ENCODE measurements at places on chromosomes 16 and 17. TPM values are rescaled to one million over a fixed set of nuclear protein-coding genes. Genes with fewer than 3 reads are reported as not detected.
A peak's percentile ranks its signal among the peaks of the same experiment; 100 is the strongest.

DNA sequence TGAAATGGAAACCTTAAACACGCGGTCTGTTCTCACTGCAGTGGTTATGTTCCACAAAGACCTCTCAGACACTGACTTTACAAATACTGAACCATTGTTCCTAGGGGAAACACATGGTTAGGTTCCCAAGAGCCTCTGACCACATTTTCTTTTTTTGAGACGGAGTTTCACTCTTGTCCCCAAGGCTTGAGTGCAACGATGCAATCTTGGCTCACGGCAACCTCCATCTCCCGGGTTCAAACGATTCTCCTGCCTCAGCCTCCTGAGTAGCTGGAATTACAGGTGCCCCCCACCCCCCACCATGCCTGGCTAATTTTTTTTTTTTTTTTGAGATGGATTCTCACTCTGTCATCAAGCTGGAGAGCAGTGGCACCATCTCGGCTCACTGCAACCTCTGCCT is 179.7 kb downstream of the RBFOX3 start:
- DNase-seq: no peak
- no peaks in the 10 kb centered on the region for H3K27me3 ChIP-seq

DNA sequence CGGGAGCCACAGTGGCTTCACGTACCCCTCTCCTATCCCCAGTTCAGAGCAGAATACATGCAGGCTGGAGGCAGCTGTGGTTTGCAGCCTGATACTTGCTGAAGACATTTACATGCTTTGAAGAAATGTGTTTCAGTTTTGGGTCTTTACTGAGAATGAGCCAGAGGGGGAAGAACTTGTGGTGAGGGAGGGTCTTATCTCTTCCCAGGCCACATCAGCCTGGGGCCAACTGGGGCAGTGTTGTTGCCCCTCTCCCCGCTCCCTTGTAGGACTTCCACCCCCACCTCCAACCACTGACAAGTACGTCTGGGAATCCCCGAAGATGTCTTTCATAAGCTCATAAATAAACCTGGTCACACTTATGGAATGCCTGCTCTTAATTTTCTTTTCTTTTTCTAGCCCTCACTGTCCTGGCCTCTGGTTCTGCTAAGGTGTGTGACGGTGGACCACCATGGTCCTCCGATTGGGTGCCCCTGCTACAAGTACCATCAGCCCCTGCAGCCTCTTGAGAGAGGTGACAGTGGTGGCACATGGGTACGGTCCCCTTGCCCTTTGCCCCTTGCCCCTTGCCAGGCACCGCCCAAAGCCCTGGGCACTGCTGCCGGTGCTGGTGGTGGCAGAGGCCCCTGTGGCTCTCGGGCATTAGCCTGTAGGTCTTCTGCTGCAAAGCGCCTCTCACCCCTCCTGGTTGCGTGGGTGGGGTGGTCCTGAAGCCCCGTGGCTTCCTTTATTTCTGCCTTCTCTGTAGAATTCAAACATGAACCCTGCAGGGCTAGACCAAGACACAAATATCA is 144.8 kb upstream of the RPH3AL start:
- H3K36me3 ChIP-seq: no peaks in the 10 kb centered on the region
- H3K27ac ChIP-seq: no peak overlapping the region
- no peaks in the 10 kb centered on the region for H3K27me3 ChIP-seq
- DNase-seq: no peak

DNA sequence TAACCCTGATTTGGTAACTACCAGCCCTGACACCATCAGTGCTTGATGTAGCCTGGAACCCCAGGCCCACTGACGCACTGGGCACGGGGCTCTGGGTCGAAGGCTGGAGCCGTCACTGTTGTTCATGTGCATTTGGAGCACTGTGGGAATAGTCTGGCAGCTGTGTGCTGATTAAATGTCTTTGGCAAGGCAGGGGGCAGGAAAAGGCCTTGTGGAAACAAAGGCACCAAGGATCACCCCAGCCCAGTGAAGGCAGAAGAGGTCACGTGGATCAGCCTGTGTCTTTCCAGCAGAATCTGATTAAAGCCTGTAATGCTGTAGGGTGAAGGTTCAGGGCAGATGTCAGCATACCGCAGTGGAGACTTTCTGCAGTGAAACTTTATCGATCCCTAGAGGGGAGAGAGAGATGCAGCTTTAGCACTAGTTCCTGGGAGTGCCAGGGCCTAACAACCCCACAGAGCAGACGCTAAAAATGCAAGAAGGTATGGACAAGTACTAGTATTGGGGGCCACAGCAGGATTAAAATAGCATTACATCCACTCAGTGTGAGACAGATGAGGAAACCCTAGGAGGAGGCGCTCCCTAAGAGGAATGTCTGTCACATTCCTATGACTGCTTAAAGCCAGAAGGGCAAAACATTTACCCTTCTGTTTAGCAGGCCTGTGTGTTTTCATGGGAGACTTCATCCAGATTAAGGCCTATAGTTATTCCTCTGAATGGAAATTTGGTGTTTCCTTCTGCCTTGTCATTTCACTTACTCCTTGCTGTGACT is 9.7 kb downstream of the ZNHIT3 start:
- H3K4me1 ChIP-seq: no peaks in the 10 kb centered on the region
- H3K27me3 ChIP-seq: no peaks in the 10 kb centered on the region
- no peak overlapping the region for H3K4me3 ChIP-seq
- peaks cover 48% of the 10 kb centered on the region for H3K36me3 ChIP-seq

DNA sequence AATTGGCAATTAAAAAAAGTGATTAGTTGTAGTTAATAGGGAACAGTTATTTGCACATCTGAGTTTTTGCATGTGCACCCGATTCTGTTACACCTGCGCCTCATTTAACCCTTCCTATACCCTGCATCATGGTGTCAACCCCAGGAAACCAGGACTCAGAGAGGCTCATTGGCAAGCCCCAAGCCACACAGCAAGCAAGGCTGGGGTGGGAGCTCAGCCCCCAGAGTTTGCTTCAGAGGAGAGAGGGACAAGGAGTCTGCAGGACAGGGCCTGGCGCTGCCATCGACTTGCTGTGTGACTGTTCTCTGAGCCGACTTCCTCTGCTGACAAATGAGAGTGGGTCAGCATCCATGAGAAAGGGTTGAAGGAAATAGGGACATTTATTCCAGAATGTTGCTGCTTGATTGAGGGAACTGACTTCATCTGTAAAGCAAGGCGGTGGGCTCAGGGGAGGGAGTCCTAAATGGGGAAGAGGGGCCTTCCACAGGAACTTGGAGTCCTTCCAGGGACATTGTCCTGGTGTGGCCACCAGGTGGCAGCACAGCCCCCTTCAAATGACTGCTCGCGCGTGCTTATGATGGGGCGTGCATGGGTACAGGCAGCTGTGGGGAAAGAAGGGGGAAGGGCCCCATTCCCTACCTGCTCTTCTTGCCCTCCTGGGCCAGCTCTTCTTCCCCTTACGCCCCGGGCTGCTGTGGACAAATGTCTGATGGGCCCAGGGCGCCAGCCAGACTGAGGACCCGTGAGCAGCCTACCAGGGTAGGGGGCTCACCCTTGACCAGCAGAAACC is 51.6 kb downstream of the NT5M start:
- no peaks in the 10 kb centered on the region for H3K36me3 ChIP-seq
- DNase-seq: peak; percentile 70
- H3K27ac ChIP-seq: no peak overlapping the region
- H3K4me3 ChIP-seq: no peak overlapping the region
- peaks cover 15% of the 10 kb centered on the region for H3K4me1 ChIP-seq

DNA sequence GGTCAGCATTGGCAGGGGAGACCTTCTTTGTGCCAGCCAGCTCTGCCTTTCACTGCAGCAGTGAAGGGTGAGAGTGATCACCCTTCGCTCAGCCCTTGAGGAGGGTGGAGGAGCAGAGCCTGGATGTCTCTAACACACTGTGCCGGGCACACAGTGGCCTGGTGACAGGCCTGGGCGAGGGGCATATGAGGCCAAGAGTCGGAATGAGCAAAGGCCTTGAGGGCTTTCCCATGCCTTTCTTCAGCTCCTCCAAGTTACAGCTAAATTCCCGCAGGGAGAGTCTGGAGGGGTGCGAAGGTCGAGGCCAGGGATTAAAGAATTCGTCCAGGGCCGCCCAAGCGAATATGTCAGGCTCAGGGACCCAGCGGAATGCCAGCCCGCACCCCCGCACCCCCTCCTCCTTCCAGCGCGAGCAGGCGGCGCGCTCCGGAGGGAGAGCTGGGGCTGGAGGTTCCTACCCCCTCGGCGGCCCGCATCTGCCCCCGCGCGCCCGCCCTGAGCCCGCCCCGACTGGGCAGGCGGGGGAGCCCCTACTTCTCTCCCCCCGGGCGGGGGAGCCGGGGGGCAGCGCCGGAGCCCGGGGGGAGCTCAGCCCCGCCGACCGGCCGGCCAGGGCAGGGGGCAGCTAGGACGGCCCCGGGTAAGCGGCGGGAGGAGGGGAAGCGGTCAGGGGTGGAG is at the start of gene RASL10B:
Gene RASL10B (plus strand): TSS at position 401 of the 678 bp plus-strand sequence. CDS start 3,546 bp downstream, outside the sequence.
- H3K27me3 ChIP-seq: no peaks in the 10 kb centered on the region
- peak; percentile 58 for DNase-seq
- no peaks in the 10 kb centered on the region for H3K36me3 ChIP-seq
- H3K27ac ChIP-seq: no peak within 1 kb of the TSS

DNA sequence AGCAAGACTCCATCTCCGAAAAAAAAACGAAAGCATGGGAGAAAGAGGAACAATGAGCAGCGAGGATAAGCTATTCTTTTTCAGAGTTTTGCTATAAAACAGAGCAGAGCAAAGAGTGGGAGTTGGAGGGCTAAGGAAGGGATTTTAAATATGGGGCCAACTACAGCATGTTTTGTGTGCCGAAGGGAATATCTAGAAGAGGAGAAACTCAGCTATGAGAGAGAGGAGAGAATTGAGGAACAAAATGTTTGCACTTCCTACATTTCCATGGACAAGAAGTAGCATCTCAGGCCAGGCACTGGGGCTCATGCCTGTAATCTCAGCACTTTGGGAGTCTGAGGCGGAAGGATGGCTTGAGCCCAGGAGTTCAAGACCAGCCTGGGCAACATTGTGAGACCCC is 13.1 kb upstream of the GRB2 start:
- no peak overlapping the region for H3K4me3 ChIP-seq
- H3K27me3 ChIP-seq: no peaks in the 10 kb centered on the region
- no peaks in the 10 kb centered on the region for H3K4me1 ChIP-seq
- DNase-seq: no peak

DNA sequence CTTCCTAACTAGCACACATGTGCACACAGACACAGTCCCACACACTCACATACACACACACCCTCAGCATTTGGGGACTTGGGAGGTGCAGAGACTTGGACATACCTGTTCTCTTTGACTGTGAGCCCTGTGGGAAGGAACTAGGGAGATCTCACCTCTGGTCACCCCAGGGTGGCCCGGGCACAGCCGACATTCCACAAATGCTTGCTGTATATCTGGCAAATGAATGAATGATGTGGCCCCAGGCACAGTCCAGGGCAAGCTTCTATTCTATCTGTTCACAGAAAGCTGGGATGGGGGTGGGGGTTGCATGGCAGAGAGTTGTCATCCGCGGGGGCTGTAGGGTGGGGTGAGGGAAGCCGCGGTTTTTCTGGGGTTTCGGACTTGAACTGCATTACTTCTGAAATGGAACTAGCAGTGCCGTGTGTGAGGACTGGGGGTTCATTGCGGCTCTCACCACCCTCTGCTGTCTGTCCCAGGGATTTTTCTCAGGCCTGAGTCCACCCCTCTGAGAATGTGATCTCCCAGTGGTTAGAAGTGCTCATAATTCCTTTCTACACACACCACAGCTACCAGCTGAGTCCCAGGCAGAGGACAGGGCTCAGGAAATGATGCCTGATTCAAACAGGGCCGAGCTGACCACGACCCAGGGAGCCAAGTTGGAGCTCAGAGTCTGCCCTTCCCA is 3.3 kb upstream of the RIPOR1 start:
- H3K36me3 ChIP-seq: no peaks in the 10 kb centered on the region
- H3K27me3 ChIP-seq: no peaks in the 10 kb centered on the region
- no peak overlapping the region for H3K4me3 ChIP-seq
- H3K4me1 ChIP-seq: peaks cover 15% of the 10 kb centered on the region
- DNase-seq: no peak

DNA sequence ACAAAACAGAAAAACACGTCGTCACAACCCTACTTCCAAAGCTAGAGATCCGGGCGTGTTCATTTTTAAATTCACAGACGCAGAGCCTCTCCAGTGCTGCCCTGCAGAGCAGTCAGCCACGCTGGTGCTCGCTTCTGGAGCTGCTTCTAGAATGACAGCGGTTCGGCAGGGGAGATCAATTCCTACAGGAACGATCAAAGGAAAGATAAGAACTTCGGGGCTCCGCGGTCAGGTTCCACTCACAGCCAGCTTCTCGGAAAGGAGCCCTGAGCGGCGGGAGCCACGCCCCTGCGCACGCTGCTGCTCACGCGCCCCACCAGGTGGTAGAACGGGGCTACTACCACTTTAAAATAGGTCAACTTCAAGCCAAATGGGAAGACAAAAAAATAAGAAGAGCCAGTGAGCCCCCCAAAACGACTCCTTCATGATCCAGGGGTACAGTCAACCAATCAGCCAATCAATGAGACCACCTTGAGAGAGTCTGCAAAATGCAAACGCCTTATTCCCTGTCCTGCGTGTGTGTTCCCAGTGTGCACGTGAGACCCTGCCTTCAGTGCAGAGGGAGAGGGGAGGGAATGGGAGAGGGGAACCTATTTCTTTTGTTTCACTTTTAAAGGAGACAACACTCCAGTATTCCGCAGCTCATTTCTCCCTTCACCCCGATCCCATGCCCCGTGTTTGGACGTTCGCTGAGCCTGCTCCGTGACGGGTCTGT is 209.7 kb downstream of the RBFOX3 start:
- no peaks in the 10 kb centered on the region for H3K36me3 ChIP-seq
- peak; percentile 69 for DNase-seq
- H3K4me1 ChIP-seq: peaks cover 3% of the 10 kb centered on the region
- no peak overlapping the region for H3K27ac ChIP-seq

DNA sequence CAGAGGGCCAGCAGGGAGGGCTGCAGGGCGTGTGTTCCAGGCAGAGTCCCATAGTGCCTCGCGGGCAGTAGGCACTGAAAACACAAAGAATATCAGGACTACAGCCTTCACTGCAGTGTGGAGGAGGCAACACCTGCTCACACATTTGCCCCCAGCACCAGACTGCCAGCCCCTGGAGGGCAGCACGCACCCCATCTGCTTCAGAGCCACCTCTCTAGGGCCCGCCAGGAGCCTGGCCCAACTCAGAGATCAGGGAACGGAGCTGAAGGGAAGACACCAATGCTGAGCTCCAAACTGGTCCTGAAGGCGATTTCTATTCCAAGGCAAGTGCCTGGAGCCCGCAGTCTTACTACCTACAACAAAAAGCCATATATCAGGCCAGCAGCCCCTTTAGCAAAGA is 130.3 kb downstream of the ZNF423 start:
- H3K4me1 ChIP-seq: no peaks in the 10 kb centered on the region
- no peak overlapping the region for H3K27ac ChIP-seq
- no peak overlapping the region for H3K4me3 ChIP-seq
- no peaks in the 10 kb centered on the region for H3K27me3 ChIP-seq

DNA sequence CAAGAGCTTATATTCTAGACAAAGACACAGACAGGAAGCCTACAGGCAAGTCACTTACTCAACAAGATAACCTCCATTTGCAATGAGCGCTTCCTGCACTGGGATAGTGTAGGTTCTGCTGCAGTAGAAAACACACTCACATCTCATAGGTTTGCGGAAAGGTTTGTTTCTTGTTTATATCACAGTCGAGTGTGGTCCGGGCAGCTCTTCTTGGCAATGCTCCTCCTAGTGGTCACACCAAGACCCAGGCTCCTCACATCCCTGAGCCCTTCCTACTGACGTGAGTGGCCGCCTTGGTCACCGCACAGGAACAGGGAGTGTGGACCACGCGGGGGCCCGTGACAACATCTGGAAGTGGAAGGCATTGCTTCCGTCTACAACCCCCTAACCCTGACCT is 48.0 kb upstream of the RBFOX3 start:
- no peak overlapping the region for H3K4me3 ChIP-seq
- DNase-seq: no peak
- H3K36me3 ChIP-seq: no peaks in the 10 kb centered on the region

Gene RASD1
- 114 TPM for total RNA-seq

Gene APOH
- not detected for total RNA-seq

Gene NPIPB6
- total RNA-seq: not detected

Gene C16orf86
- 8.7 TPM for total RNA-seq

Gene FLYWCH2
- 89.3 TPM for total RNA-seq

Gene ZFHX3
- 27.4 TPM for total RNA-seq
